ENCODE measurements at places on chromosomes 4 and X. TPM values are rescaled to one million over a fixed set of nuclear protein-coding genes. Genes with fewer than 3 reads are reported as not detected.

CCSER1 gene
- not detected for polyA plus RNA-seq

SRPK3 gene
- 0.15 TPM for polyA plus RNA-seq

SOX3 gene
- 0.02 TPM for polyA plus RNA-seq

PPEF2 gene
- polyA plus RNA-seq = not detected

TMPRSS11D gene
- polyA plus RNA-seq = not detected
